Liver (tissue), 10 donors: ENCODE measurements at places on chromosomes 11 and 22. TPM values are rescaled to one million over a fixed set of nuclear protein-coding genes. Genes with fewer than 3 reads are reported as not detected.

The TESMIN gene
- 2.5 TPM for total RNA-seq

GRCh38 chr11:110452720-110453119 lies 23.0 kb downstream of the FDX1 start:
- no peak for DNase-seq

DNA sequence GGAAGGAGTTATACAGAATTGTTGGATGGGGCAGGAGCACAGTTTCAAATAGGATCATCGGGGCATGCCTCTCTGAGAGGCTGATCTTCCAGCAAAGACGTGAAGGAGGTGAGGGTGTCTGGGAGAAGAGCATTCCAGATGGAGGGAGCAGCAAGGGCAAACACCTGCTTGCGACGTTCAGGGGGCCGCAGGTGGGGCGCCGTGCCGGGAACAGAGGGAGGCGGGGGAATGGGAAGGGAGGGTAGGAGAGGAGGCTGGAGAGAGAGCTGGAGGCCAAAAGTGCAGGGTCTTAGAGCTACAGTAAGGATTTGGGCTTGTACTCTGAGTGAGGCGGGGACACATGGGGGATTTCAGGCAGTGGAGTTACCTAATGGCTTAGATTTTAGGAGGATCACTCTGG lies 13.6 kb downstream of the APOL5 start:
- DNase-seq = no peak

GRCh38 chr11:86660088-86660487 lies 12.3 kb downstream of the ME3 start:
- DNase-seq = no peak

DNA sequence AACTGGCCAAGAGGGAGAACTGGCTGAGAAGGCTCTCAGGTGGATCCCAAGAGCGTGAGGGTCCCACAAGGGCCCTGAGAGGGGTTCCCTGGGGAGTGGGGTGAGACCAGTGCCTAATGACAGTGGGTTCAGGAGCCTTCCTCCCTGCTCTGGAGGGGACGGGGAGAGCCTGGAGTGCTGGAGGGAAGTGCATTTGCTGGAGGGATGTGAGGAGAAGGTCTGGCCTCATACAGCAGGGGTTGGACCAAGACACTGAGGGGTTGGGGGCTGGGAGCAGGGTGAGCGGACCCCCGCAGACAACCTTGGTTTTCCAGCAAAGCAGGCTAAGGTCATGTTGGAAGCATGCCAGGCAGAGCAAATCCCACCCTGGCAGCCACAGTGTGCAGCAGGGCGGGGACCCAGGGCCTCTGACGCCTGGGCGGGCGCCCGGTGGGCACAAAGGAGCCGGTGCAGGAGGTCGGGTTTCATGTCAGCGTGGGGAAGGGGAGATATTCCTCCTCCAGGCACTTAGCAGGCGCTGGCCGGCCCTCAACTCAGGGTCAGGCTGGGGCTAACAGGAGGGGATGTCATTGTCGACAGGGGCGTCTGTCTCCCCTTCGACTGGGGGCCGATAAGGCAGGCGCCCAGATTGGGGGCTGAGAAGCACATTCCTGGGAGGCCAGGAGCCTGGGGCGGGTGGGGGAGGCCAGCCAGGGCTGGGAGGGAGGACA lies 3.1 kb upstream of the DERL3 start:
- DNase-seq = no peak

DNA sequence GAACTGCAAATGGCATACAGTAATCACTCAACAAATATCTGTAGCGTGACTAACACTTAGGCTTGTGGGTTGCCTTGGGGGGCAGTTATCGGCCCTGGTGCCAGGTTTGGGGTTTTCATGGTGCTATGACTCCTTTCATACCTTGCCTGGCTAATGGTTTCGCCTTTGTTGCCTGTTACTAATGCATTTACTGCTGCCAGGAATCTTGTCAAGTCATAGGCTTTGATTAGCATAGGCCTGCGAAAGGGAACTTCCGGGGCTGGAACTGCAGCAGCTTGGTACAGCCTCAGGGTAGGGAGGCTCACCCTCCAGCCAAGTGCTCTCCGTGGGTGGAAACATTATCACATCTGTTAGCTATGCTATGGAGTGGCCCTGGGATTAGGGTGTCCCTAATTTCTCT lies 13.2 kb downstream of the SLC25A18 start:
- DNase-seq = no peak
